Stimulated activated CD4-positive, alpha-beta T cell treated with anti-CD3 and anti-CD28 coated beads, Interleukin-4, amount 100 ng/mL, for 1 hour (primary cell): ENCODE measurements at places on chromosomes 12 and 14.

GRCh38 chr12:13913371-13913770 lies 68.0 kb downstream of the GRIN2B start:
- no peak for DNase-seq

- DNase-seq = no peak
These were observed 192.9 kb downstream of the PRKD1 start for GRCh38 chr14:29734732-29735131.

DNA sequence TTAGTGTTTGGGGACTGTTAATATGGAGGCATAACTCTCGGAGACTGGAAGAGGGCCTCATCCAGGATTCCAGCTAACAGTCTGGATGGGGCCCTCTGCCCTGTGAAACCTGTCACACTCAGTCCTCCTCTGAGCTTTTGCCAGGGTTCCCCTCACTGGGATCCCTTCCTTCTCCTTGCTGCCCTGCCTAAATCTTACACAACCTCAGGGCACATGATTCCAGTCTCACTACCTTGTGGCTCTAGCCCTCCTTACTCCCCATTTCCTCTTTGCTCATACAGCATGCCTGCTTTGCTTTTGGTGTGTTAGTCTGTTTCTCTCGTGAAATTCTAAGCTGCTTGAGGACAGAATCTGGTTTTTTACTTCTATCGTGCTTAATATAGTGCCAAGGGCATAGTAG lies 942 bp upstream of the GSG1 start:
- DNase-seq = no peak

DNA sequence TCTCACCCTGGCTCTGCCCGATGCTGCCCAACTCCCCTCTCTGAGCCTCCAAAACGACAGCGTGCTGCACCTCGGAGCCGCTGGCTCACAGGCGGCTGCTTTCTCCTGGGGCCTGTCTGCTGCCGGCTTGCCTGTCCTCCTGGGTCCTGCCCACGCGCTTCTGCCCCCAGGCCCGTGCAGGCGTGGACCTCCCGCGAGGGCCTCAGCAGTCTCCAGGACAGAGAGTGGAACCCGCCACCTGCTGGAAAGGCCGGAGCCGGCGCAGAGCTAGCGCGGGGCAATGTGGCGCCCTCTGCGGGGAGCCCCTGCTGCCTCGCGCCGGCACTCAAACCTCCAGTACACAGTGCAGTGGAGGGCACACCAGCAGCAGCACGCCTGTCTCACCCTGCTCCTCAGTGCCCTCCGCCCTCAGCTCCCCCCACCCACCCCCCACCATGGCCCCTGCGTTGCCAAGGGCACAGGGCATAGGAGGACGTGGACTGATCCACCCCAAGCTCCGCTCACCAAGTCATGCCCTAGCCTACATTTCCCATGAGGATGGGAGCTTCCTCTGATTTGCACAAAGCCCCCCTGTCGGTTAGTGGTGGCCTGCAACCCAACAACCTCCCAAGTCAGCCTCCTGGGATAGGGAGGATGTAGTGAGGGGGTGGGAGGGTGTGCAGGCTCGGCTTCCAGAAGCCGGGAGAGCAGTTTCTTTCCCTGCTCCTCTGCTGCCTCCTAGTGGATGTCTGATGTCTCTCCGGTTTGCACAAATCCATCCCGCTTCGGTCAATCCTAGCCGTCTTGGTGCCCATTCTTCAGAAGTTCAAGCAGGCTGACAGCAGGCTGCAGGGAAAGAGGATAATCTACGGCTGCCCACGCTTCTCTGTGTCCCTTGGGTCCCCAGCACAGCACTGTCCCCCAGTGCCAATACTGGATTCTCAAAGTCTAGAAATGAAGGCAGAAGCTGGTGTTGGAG lies 25.2 kb downstream of the KRT8 start:
- peak; percentile 74 for DNase-seq

- DNase-seq = no peak
These were observed 52.4 kb downstream of the BRMS1L start for GRCh38 chr14:35878272-35879150.

DNA sequence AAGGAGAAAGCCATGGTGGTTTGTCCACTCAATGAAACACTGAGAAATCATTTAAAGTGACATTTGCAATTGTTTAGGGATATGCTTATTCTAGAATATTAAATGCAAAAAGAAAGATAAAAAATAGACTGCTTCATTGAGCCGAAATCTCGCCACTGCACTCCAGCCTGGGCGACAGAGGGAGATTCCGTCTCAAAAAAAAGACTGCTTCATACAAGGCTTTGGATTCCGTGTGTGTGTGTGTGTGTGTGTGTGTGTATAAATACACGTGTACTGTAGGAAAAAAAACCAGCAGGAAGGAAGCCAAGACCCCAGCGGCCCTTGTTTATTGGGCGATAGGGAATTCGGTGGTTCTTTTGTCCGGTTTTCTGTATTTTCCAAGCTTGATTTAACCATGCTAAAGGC lies 3.2 kb upstream of the ZNF839 start:
- DNase-seq = no peak

- DNase-seq = no peak
These were observed 243.1 kb downstream of the RAD51B start for GRCh38 chr14:68062651-68063050.

DNA sequence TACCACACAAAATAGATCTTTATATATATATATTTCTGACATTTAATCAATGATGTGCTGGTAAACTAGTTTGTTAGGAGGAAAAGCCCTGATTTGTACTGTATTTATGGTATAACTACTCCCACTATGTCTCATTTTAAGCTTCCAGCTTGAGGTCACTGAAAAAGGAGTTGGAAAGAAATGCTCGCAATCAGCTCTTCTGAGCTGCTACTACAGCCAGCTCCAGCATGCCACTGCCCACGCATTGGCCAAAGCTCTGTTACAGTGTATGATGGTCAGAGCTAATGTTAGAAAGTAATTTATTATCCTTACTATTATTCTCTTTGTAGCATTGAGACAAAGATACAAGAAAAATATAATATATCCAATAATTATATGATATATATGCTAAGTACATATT lies 55.0 kb upstream of the PCED1B start:
- no peak for DNase-seq

GRCh38 chr14:61575551-61576150 lies 119.7 kb upstream of the HIF1A start:
- DNase-seq = no peak

DNA sequence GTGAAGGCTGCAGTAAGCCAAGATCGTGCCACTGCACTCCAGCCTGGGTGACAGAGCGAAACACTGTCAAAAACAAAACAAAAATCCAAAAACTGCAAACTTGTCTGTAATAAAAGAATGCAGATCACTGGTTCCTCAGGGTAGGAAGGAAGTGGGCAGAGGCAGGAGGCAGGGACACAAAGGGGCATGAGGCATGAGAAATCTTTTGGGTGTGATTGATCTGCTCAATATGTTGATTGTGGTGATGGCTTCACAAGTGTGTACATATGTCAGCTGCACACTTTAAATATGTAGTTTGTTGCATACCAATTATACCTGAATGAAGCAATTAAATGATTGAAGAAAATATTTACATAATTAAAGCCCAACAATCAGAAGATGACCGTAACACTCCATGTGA lies 117.6 kb downstream of the CMAS start:
- DNase-seq = no peak

DNA sequence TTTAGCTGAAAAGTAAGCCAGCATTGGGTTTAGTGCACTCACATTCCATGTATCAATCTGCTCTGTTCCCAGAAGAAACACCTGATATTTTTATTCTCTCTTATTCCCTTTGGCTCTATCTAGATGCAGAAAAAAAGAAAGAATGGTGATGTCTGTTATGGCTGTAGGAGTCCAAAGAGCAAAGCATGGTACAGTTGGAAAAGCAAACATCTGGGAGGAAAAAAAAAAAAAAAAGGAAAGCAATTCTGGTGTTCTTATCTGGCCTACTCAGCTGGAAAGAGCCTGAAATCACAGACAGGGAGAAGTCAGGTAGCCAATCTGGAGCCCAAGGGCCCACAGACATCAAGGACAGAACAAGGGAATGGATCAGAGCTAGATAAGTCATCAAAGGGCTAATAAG lies 293.9 kb downstream of the DUSP6 start:
- DNase-seq = no peak

DNA sequence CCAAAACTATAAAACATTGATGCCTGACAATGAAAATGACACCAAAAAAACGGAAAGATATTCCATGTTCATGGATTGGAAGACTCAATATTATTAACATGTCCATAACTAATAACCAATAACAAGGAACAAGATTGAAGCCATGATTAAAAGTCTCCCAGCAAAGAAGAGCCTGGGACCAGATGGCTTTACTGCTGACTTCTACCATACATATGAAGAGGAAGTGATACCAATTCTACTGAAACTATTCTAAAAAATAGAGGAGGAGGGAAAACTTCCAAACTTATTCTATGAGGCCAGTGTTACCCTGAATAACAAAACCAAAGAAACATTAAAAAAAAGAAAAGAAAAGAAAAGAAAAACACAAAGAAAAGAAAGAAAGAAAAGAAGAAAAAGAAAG lies 54.6 kb upstream of the ATF7IP start:
- DNase-seq = no peak

DNA sequence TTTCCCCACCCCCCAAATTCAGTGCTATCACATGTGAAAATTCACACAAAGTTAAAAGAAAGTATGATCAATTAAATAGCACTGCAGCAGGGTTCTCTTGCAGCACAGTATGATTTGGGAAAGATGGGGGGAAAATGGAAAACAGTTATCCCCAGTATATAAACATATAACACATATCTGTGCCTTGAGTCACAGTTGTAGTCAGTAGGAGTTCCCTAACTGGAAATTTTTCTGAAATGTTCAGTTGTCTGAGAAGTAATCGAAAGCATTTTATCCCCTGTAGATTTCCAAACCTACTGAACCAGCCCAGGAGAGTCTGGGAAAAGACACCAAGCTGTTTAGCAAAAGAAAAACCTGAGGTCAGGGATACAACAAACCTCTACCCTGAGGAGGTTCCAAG lies 47.0 kb downstream of the C12orf50 start:
- DNase-seq = no peak

DNA sequence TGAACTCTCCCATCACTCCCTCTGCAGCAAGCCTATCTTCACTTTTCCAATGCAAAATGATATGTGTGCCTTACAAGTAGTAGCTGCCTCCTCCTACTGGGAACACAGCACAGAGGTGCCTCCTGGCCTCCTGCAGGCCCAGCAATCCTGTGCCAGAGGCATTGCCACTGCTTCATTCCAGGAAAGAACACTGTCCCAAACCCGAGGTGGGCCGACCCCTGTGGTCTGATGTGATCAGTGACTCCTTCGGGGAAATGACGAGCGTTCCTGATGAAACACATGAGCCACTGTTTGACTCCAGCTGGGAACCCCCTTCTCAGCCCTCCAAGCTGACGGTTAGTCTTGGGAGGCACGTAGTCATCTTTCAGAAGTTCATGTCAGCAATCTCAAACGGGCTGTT lies 19.5 kb downstream of the PSMC1 start:
- DNase-seq = no peak

DNA sequence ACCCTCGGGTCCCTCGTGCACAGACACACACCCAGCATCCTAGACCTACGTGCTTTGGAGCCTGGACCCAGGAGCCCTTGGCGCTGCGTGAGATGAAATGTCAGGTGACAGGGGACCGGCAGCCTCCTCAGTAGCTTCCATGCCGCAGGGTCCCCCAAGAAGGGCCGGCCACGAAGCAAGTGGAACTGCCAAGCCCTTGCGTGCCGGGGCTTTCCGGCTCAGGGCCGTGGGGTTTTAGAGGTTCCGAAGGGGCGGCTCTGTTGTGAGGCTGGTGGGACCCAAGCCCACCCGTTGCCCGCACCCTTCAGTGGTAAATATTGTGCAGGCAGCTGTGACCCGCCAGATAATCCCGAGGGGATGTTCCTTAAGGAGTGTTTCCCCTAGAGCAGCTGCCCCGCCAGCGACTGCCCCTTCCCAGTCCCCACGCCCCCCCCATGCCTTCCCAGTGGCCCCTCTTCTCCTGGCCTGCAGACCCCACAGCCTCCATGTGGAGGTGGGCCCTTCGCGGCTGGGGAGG lies 133.7 kb downstream of the ADGRD1 start:
- no peak for DNase-seq

GRCh38 chr12:80622271-80622670 lies 85.2 kb upstream of the MYF6 start:
- DNase-seq = no peak

DNA sequence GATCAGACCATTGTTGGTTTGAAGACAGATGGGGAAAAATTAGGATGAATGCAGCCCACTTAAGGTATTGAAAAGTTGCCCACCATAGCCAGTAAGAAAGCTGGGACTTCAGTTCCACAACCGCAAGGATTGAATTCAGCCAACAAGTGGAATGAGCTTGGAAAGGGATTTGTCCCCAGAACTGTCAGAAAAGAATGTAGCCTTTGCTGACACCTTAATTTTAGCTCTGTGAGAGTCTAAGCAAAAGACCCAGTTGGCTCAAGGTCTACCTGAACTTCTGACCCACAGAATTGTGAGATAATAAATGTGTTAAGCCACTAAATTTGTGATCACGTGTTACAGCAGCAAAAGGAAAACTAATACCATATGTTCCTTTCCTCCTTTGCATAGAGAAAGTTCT lies 29.4 kb downstream of the PPFIA2 start:
- no peak for DNase-seq

DNA sequence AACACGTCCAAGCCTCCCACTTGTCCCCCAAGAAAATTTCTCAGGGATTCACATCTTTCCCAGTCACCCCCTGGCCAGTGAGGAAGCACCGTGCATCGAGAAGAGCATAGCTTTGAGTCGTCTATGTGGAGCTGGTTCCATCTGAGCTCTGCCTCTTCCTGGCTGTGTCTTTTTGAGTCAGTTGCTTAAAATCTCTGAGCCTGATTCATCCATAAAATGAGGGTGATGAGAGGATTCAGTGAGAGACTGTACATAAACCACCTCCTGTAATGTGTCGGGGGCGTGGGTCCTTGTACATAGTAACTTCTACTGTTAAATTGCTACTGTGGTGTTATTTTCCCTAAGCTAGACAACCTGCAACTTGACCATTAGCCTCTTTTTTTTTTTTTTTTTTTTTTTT lies 13.8 kb downstream of the CD9 start:
- no peak for DNase-seq

GRCh38 chr14:83534995-83535394 lies 1994.9 kb upstream of the FLRT2 start:
- DNase-seq = no peak

- no peak for DNase-seq
These were observed 14.1 kb downstream of the TRMT61A start for GRCh38 chr14:103543140-103543539.

DNA sequence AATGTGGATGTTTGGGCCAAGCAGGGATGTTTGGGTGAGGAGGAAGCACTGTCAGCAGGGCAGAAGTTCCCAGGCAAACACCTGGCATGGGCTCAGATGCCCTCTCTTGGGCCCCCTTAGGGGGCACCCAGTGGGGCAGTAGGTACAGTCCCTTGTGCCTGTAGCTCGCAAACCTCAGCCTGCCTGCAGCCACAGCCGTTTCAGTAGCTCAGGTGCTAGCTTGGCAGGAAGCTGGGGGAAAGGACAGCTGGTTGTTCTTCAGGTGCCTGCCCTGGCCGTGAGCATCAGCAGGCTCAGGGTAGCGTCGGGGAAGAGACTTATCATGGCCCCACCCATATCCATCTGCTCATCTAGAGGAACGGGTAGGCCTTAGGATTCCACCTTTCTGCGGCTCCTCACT lies 67.5 kb downstream of the B4GALNT3 start:
- no peak for DNase-seq
